ENCODE measurements at places on chromosomes 2 and 18.
A peak's percentile ranks its signal among the peaks of the same experiment; 100 is the strongest.

DNA sequence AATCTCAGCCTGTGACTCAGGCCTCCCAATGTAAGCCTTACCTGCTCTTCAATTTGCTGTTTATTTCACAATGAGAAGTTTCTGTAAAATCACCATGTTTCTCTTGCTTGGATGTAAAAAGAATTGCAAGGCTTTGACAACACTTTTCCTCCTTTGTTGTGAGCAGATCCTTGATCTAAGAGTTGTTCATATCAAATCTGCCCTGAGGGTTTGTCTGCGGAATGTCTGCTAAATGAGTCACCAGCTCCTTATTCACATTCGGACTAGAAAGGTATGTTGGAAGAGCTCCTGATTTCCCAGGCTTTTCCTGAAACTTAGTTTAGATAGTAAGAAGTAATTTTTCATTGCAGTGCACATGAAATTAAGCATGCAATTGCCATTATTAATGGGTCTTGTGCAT lies 268.2 kb upstream of the TCF4 start:
- DNase-seq, result no peak

DNA sequence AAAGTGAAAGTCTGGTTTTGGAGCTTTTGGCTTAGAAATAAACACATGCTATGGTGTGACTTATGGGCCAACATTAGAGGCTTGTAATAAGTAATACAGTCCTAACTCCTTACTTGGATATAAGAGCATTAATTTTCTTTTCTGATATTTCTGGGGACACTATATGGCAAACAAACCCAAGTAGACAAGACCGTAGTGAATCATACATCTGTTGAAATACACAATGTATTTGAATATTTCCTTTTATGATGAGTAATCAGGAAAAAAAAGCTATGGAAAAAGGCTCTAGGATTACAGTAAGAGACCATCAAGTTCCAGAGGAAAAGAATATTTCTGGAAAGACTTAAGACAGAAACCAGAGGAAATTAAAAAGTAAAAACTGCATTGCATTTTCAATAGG lies 146.0 kb upstream of the CYP26B1 start:
- DNase-seq, result no peak

GRCh38 chr2:37387148-37387835 lies 42.9 kb downstream of the QPCT start:
- no peak for DNase-seq

DNA sequence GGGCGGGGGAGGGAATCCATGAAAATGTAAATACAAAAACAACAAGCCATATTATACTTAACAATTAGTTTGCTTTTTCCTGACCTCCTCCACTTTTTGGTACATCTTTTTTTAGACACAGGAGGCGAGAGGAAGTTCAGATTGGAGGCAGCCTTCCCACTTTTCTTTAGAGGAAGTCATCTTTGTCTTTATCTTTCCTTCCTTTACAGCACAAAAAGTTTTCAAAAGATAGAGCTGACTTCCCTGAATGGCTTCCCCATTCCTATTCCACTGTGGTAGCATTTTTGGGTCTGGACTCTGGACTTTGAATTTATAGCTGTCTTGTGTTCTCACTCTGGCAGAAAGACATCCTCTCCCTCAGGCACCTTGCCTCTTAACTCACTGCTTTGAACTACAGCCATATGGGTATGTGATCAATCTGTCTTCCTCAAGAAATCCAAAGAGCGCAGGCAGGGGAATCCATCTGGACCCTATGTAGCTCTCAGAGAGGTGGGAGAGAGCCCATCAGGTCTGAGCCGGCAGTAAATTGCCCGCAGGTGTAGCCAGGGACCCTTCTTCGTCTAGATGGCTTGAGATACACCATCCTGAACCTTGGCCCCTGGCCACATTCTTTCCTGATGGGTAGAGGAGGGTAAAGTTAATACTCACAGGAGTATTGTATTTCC lies 101.9 kb downstream of the AQP4 start:
- DNase-seq, result no peak

DNA sequence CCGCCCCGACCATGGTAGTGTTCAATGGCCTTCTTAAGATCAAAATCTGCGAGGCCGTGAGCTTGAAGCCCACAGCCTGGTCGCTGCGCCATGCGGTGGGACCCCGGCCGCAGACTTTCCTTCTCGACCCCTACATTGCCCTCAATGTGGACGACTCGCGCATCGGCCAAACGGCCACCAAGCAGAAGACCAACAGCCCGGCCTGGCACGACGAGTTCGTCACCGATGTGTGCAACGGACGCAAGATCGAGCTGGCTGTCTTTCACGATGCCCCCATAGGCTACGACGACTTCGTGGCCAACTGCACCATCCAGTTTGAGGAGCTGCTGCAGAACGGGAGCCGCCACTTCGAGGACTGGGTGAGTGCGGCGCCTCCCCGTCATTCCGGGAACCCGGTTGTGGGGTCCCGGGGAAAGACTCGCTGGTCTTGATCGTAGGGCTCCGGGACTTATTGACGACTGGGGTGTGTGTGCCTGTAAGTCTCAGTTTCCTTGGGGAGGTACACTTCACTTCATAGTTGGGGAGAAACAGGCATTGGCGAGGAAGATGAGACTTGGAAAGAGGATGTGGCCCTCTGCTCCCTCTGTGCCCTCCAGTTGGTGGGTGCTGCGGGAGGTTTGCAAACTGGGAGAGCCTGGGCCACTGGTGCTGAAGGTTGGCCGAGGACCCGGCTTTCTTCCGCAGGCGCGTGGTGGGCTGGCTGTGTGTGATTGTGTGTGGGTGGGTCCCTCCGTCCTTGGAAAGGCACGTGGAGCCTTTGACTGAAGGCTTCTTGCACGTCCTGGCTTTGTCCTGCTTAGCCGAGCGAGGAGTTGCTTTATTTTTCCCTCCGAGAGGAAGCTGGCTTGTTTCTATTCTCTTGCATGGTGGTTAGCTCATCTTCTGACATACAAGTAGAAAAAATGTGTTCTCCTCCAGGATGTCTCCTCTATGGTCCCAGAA lies 886 bp downstream of the PRKCE start:
- DNase-seq, result peak; percentile 10

DNA sequence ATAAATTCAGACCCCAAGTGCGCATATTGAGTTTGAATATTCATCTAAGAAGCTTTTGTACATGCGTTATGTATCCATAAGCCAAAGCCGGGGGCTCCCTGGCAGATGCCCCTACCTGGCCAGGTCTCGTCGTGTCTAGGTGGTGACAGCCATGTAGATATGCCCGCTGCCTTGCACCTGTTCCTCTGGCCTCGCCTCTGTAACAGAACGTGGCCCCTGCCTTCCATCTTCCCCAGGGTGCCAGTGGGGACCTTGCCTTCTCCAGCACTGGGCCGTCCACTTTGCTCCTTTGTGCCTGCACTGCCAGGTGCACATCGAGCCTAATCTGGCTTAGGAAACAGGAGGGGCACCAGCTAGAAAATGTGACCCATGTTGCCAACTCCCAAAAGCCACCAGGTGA lies 198.2 kb downstream of the AGAP1 start:
- no peak for DNase-seq

GRCh38 chr18:70046207-70046606 lies 98.5 kb upstream of the CD226 start:
- DNase-seq, result no peak

GRCh38 chr2:134173338-134174016 lies 80.4 kb upstream of the MGAT5 start:
- DNase-seq, result peak; percentile 52

DNA sequence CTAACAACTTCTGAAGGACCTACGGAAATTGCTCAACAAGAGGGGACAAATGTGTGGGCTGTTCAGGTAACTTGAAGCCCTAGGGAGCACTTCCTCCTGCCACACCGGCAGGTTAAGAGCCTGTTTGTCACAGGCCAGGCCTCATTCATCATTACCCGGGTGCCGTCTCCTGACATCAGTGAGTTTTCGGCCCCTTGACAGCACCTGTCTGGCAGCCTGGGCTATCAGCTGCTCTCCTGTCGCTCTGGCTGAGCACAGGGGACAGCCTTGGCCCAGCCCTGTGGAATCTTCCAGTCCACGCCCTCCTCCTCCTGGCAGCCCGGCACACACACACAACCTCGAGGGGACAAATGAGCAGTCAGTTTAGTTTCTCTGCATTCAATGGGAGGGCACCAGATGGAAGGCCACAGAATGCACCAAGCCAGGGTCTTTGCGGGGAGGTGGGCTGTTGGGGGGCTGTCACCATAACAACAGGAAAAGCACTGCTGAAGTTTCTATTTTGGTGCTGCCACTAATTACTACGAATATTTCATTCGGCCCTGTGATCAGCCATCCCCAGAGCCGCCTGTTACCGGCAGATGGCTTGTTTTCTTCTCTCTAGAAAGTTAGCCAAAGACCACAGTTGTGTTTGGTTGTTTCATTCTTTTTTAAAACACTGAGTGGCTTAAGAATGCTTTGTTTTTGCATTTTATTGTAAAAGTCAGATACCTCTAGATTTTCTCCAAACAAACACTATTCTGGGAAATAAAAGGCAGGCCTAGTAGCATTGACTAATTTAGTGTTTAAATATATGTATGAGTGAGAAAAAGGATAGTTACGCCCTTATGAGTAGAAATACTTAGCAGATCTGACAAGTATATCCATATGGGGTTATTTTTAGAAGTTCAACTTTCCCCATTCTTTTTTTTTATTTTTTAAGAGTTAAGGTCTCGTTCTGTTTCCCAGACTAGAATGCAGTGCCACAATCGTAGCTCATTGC lies 189.9 kb upstream of the NDUFV2 start:
- peak; percentile 74 for DNase-seq

DNA sequence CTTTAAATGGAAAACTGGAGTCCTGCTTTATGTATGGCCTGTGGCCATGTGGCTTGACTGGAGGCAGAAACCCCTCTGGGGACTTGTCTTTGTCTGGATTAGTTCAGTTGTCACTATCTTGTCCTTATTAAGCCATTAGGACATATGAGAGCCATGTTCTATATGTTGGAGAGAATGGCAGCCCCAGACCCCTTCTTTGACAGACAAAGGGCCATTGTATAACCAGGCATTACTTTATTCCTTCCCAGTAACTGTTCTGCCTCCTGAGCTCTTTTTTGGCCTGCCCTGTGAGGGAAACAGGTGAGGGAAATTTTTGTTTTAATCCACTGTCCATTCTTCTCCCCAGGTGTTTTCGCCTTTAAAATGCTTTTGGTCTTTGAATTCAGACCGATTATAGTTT lies 43.3 kb downstream of the FSHR start:
- DNase-seq, result no peak

DNA sequence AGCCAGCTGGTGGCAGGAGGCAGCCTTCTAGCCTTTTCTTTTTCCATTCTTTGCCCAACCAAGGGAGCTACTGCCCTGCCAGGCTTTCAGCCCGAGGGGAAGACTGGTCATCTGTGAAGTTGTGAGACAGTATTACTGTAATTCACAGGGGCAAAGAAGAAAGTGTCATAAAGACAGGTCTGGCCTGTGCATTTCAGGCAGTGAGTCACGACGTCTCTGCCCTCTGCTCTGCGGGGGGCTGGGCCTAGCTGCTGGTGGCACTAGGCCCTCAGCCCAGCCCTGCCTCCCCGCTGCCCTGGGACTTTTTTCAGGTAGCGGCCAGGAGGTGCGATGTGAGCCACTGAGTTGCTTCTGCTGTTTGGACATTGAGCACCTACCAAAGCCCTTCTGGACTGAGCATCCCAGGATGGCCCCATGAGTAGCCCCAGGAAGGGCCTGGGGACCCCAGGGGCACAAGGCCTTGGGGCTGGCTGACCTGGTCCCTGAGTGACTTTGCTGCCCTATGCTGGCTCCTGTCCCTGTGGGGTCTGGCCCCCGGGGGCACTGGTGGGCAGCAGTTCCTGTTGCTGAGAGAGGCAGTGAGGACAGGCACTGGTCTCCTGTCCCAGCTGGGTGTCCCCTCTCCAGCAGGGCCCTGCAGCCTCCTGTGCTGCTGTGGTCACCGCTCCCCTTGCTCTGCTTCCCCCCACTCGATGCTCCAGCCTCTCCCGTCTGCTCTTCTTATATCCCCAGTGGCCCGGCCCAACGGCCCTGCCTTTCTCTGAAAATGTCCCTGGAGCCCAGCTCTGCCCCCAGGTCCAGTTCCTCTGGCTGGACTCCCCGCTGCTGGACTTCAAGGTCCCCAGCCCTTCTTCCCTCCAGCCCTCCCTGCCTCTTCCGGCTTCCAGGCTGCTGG lies 7.0 kb downstream of the INHBB start:
- no peak for DNase-seq

GRCh38 chr2:149597668-149598326 lies 10.2 kb upstream of the MMADHC start:
- peak; percentile 42 for DNase-seq

DNA sequence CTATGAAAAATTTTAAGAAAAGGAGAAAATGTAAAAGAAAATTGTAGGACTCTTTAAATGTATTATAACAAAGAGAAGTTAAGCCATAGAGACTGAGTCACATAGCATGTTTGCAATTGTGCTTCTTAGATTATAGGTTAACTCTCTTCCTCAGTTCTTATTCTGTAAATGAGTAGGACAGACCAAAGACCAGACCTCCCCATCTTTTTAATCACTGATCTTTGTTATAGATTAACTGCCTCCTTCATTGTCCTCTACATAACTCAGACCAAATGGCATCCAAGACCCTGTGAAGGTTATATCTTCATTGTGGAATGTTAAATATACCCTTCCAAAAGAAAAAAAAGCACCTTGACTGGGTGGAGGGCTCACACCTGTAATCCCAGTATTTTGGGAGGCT lies 316.9 kb upstream of the LRRTM4 start:
- DNase-seq, result no peak

GRCh38 chr2:96233880-96234316 lies 25.3 kb upstream of the STARD7 start:
- no peak for DNase-seq

GRCh38 chr2:215879977-215880940 lies 133.1 kb downstream of the MREG start:
- peak; percentile 11 for DNase-seq

DNA sequence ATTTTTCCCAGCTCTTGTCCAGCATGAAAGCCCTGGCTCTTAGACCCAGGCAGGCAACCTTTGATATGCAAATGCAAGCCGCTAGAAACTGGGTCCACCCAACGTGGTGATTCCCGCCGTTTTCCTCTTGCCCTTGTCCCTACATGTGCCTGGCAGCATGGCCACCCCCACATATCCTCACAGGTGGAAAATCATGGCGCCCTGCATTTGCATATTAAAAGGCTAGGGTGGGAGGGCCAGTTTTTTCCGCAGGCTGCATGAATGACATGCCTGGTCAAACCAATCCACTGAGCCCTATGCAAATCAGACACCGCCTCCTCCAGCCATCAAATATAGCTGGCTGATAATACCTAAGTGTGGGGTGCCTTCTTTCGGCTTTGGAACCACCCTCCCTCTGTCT lies 1091.8 kb upstream of the NXPH2 start:
- no peak for DNase-seq

DNA sequence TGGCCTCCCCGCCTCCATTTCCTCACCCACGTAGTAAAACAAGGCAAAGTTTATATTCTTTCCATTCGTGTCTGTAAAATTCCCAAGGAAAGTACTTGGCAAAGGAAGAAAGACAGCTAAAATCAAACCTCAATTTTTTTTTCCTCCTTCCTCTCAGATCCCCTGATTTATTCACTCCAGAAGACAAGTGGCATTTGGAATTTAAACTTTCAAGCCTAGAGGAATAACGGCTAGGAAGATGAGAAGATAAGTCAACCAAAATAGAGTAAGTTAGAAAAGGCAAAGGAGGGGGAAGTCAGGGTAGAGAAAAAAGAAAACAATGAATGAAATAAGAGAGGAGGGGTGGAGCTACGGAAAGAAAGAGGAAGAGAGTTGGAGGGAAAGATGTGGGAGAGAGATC lies 198.9 kb upstream of the PIK3C3 start:
- no peak for DNase-seq

- DNase-seq, result no peak
These were observed 66.3 kb downstream of the LIPG start for GRCh38 chr18:49628119-49628518.

GRCh38 chr18:77069931-77070330 lies 62.7 kb downstream of the MBP start:
- no peak for DNase-seq

- DNase-seq, result no peak
These were observed 209.9 kb upstream of the CDH20 start for GRCh38 chr18:61123309-61123708.

GRCh38 chr18:48902856-48903601 lies 47.7 kb downstream of the SMAD7 start:
- DNase-seq, result no peak
